T-helper 2 cell (primary cell): ENCODE measurements at places on chromosomes 7 and 10.

DNA sequence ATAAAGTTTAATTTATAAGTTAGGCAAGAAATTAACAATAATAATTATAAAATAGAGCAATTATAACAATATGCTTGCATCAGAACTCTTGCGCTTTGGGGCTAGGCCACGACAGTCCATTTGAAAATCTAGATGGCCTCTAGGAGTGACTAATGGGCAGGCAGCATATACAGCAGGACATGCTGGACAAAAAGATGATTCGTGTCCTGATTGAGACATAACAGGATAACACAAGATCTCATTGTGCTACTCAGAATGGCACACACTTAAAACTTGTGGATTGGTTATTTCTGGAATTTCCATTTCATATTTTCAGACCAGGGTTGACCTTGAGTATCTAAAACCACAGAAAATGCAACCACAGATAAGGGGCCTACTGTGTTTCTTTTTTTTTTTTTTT, 27.5 kb downstream of the CTNNA3 start:
- DNase-seq = no peak

DNA sequence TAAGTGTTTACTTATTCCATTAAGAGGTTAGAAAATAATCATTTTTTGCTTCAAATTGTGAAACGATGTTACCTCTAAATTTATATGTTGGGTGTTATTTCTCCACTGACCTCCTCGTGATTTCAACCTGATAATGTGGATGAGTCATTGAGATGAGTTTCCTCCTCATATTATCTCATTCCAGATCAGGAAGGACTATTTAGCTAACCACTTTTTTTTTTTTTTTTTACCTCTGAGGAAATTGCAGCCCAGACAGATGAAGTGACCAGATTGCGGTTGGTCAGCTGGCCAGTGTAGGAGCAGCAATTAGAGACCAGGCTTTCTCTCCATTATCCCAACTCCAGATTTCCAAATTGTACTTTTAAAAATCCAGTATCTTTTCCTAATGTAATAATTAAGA, 248.7 kb downstream of the FZD1 start:
- DNase-seq = no peak

GRCh38 chr7:151256410-151257045, 8.0 kb upstream of the SMARCD3 start:
- no peak for DNase-seq

DNA sequence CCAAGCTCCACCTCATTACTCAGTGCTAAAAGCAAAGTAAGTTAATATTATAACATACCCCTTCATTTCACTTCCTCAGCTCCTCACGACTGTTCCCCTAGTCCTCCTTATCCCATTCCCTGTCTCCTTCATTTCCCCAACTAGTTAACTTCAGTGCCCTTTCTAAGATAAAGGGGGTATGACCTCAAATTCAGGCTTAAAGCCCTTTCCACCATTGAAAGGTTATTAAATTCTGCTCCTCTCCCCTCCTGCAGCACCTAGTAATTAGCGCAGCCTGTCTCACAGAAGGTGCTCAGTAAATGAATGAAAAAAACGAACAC, 1.0 kb downstream of the CRPPA start:
- DNase-seq = no peak

GRCh38 chr10:103802081-103802480, 53.3 kb downstream of the SH3PXD2A start:
- DNase-seq = no peak

GRCh38 chr7:142835487-142835886, 19.4 kb upstream of the EPHB6 start:
- no peak for DNase-seq

GRCh38 chr7:15916681-15917380, 230.3 kb upstream of the MEOX2 start:
- DNase-seq = no peak

- DNase-seq = no peak
These were observed at the start of gene CYP26C1 for GRCh38 chr10:93059975-93060886. Gene CYP26C1, plus strand, starts transcription at chr10:93060798. Its CDS starts 466 bp downstream, at chr10:93061264.

- DNase-seq = no peak
These were observed 174.6 kb upstream of the TARP start for GRCh38 chr7:38448054-38448453.
